ENCODE measurements at places on chromosomes 2 and 18.

GRCh38 chr2:121796239-121796638, 40.8 kb downstream of the TSN start:
- DNase-seq = no peak

DNA sequence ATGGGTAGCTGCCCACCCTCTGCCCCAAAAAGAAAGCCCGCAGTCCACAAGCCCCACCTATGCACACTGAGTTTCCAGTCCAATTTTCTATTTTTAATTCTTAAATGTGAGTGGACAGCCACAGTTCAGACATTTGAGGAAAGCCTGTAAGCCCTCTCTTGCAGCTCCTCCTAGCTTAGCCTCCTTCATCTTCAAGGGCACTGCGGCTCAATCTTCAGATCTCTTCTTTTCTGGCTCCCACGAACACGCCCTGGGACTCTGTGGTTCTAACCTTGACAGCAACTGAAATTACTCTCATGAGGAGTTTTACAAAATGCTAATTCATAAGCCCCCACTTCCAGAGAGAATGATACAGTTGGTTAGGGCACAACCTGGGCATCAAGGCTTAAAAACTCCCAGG, 144.0 kb downstream of the MSH2 start:
- no peak for DNase-seq

GRCh38 chr2:40028792-40029488, 249.9 kb upstream of the THUMPD2 start:
- no peak for DNase-seq

DNA sequence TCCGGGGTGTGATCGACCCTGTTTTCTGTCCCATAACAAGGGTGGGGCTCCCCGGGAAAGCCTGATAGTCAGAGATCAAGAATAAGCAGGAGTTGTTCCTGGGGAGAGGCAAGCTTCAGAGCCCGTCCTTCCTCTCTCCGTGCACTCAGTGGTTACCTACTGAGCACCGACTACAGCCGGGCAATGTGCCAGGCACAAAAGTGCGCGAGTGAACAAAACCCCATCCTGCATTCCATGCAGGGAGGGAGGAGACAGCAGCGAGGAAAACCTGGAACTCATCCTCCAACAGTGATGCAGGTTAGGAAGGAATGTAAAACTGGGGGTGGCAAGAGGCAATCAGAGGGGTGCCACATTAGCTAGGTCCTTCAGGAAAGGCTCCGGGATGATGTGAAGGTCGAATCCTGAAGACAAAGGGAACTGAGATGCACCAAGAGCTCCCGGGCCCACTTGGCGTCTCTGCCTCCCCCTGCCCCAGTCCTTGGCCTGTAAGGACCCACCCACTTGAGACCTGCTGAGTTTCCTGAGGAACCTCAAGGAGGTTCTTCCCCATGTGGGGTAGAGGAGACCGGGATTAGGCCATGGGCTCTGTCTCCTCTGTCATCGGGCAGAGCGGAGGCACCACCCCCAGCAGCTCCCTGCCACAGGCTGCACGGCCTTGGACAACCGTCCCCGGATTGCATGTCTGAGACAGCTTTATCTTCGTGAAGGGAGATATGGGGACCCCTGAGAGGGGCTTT, 198.2 kb downstream of the NDUFA10 start:
- no peak for DNase-seq

- no peak for DNase-seq
These were observed 4.6 kb downstream of the C2orf81 start for GRCh38 chr2:74416778-74417177.

DNA sequence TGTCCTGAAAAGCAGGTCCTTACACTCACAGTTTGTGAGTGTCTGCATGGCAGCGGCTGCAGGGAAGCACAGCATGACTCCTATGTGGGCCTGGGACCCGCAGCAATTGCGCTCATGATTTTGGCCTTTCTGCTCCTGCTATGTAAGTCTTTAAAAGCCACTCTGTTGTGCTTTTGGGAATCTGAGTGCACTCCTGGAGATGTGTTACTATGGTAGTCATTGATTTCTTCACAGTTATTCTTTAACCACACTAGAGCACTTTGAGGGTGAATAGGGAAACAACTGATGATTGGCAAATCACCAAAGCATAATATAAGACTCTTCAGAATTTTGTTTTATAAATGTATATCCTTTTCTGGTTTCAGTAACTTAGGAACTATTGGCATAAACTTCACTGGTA, 40.9 kb downstream of the DSG2 start:
- DNase-seq = no peak

DNA sequence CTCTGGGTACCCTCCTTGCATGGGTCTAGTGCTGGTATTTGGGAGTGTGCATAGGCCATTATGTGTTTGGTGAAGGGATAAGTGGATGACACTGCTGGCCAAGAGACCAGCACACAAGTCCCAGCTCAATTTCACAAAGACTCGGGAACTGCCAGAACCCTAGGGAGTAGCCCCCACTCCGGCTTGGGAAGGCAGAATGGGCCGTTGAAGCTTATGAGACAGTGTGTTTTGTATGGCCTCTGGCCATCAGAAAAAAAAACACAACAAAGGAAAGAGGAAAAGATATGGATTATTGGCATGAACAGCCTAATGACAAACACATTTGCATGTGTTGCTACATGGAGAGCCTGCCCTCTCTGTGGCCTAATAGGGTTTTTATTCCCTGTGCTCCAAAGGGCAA, 144.2 kb downstream of the TTC32 start:
- no peak for DNase-seq

GRCh38 chr2:224263571-224264043, 138.3 kb downstream of the FAM124B start:
- no peak for DNase-seq

- DNase-seq = no peak
These were observed 1.4 kb downstream of the DNAJC10 start for GRCh38 chr2:182717416-182717815.

DNA sequence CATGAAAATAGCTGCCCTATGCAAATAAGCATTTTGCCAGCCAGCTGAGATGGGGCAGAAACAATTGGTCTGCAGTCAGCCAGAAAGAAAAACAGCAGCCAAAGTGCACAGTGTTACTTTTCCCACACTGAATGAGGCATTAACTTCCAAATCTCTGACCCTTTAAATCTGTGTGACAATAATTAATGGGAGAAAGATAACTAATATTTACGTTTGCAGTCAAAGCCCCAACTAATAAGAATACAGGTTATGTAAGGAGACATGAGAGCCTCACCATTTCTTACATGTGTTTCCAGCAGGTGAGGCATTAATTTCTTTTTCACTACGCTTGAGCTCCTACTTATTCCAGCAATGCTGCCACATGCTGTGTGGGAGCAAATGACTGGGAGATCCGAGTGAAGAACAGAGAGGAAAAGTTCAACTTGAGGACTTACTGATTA, 339.0 kb downstream of the SATB2 start:
- no peak for DNase-seq

GRCh38 chr2:96534701-96535181, 1.8 kb upstream of the ARID5A start:
- DNase-seq = no peak

DNA sequence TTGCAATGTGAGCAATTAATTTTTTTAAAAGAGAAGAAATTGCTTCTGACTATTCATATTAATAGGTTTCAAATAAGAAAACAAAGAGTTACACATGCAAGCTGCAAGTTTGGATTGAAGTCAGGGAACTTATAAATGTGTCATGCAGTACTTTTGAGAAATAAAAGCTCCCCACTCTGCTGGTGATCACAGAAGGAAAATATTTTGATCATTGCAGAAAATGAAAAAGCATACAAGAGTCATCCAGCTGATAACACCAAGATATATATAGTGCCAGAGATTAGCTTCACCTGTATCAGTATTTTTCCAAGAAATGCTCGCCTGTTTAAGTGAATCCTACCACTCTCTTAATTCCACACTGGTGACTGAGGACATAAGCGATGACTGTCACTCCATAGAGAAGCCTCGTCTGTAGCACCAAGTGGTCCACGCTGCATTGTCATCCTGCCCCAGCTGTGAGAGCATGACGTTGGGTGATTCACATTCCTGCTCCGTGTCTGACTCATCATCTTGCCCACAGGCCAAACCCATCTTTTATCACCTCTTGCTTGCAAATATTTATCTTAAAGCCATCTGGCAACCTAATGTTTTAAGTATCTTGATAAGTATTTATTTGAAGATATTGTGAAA, 178.0 kb downstream of the ASXL3 start:
- DNase-seq = no peak

DNA sequence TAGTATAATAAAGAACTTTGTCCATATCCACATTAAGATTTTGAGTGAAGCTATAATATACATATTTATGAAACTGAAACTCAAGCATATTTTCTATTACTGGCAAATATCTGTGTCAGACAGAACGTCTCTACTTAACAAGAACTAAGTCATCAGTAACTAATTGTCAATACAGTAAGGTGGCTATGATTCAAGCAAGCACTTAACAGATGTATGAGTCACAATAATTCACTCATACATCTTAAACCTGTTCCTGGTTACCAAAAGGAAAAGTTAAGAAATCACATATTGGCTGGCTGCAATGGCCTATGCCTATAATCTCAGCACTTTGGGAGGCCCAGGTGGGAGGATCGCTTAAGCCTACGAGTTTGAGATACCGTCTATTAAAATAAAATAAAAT, 96.0 kb downstream of the SOS1 start:
- no peak for DNase-seq

Measured in stimulated activated CD4-positive, alpha-beta T cell treated with anti-CD3 and anti-CD28 coated beads, Interleukin-1b, Interleukin-23, amount 100 ng/mL, for 1 hour (primary cell).